Astrocyte of the cerebellum (primary cell): ENCODE measurements at places on chromosomes 16 and 17.
A peak's percentile ranks its signal among the peaks of the same experiment; 100 is the strongest.

DNA sequence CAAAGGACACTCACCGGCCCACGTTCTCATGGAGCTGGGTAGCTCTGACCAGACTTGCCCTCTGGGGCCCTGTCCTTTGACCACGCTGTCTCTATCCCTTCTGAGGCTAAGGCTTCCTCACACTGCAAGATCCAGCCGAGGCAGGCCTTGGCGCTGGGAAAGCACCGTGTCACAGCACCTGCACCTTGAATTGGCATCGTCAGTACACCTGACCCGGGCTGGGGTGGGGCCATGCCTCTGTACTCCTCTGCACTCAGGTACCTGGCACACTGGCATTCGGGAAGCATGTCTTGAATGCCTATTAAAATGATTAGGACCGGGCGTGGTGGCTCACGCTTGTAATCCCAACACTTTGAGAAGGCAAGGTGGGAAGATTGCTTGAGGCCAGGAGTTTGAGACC, 6.0 kb downstream of the TBC1D24 start:
- DNase-seq: no peak

- DNase-seq: no peak
Measured at GRCh38 chr16:68365167-68365817, 54.5 kb downstream of the PRMT7 start.

GRCh38 chr17:36592716-36593321, 1.1 kb downstream of the DHRS11 start:
- DNase-seq: no peak

- DNase-seq: no peak
Measured at GRCh38 chr16:52446080-52446479, 100.9 kb downstream of the TOX3 start.

GRCh38 chr17:17321356-17322025, 18.3 kb downstream of the NT5M start:
- DNase-seq: no peak

DNA sequence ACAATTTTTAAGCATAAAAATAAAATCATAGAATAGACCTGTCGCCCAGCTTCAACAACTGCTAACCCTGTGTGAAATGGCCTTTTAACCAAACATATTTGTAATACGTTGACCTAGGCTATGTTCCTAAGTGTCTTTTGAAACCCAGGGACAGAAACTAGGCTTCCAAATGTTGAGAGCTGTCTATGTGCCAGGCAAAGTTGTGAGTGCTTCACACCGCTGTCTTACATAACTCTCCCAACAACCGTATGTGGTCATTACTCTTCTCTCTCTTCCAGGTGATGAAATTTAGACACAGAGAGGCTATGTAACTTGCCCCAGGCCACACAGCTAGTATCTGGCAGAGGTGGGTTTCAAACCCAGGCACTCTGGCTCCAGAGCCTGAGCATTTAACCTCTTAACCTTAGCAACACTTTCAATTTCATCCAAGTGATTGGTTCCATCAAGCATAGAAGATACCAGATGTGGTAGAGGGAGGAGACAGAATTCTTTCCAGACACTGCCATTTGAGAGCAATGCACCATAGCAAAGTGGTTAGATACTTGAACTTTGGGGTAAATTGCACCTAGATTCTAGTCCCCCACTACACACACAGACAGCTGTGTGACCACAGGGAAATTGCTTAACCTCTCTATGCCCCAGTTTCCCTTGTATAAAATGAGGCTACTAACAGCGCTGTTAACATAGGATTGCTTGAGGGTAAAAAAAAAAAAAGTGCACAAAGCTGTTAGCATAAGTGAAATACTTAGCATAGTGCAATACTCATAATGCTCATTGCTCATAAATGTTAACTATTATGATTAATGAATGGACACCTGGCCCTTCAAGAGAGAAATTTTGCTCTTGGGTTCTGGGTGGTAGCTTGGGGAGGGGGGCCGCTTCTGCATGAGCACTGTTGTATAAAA, 160.6 kb downstream of the IRX3 start:
- no peak for DNase-seq

DNA sequence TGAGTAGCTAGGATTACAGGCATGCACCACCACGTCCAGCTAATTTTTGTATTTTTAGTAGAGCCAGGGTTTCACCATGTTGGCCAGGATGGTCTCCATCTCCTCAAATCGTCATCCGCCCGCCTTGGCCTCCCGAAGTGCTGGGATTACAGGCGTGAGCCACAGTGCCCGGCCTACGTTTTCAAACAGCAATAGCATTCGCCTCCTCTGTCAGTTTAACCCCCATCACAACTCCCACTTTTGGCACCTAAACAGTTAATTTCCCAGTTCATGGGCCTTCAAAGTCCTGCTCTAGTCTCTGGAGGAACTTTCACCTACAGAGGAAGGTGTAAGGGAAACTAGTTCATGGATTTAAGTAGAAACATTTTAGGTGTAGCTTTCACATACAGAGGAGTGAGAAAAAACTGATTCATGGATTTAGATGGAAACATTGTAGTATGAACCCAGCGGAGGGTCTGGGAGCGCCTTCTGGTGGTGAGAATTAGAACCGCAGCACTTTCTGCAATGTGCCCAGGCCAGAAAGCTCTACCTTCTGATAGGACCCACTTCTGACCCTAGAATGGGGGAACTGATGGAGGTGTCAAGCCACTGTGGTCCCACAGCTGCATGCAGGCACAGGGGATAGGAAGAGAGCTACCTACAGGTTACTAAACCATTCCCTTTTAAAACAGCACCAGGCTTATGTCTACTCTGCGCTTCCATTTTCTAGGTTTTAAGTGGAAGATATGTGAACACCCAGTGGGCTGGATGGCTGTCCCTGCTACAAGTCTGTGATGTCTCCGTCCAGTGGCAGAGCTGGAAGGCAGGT, 12.0 kb upstream of the MEOX1 start:
- DNase-seq: peak; percentile 42

GRCh38 chr16:54847207-54847606, 83.5 kb upstream of the IRX5 start:
- DNase-seq: no peak

GRCh38 chr17:9421525-9421924, 154.1 kb downstream of the STX8 start:
- no peak for DNase-seq

DNA sequence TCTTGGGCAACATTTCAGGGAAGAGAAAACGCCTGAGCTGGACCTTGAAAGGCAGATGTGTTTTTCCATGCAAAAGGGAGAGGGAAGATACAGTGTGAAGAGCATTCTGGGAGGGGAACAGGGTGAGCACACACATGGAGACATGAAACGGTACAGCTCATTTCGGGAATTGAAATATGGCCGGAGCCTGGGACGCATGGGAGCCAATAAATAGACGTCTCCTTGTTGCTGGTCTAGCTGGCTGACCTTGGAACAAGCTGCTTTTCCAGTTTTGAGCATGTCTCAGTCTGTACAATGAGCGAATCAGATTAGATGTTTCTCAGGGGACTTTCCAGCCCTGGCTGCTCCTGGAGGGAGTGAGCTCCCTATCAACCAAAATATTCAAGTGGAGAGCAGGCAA, 63.6 kb downstream of the ASIC2 start:
- DNase-seq: no peak

- no peak for DNase-seq
Measured at GRCh38 chr17:7867881-7868329, 10.1 kb downstream of the CYB5D1 start.

GRCh38 chr17:32302860-32303649, 37.4 kb downstream of the RHBDL3 start:
- no peak for DNase-seq

DNA sequence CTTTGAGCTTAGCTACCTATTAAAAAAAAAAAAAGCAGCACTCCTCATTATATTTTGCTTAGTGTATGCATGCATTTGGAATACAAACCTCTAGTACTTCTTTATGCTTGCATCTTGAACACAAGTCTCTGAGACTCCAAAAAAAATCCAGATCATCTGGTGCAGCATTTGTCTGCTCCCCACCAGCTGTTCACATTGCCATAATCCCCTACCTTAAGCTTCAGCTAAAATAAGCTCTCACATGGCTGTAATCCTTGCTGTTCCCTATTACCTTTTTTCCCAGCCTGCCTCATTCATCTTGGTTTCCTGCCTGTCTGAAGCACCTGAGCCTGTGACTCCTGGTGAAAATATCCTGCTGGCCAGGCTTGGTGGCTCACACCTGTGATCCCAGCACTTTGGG, 7.5 kb upstream of the NFATC2IP start:
- no peak for DNase-seq

- DNase-seq: peak; percentile 45
Measured at GRCh38 chr16:72400257-72401083, 228.5 kb upstream of the PMFBP1 start.

DNA sequence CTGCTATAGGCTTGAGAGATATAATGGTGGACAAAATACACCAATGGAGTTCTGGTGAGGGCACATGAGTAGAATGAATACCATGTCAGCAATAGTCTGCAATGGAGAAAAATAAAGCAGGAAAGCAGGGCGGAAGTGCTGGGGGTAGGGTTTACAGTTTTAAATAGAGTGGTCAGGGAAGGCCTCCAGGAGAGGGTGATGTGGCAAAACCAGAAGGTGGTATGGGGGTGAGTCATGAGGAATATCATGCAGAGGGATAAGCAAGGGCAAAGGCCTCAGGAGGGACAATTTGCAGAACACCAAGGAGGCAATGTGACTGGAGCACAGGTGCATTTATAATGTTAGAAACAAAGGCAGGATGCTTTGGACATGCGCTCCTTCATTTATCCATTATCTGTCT, 102.0 kb downstream of the ITFG1 start:
- no peak for DNase-seq

DNA sequence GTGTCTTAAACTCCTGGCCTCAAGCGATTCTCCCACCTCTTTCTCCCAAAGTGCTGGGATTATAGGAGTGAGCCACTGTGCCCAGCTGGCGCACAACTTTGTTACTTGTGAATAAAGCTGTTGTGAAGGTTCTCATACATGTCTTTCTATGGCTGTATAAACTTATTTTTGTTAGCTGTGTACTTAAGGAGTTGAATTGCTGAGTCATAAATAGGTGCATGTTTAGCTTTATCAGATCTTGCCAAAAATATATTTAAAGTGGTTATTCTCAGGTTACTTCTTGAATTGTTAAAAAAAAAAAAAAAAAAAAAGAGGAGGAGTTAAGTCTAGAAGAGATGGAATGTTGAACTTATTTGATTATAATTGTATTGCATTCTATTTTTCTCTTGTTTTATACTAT, 47.6 kb upstream of the IRX3 start:
- DNase-seq: no peak
